ENCODE measurements at places on chromosomes 4 and X.

- DNase-seq = no peak
Observed at GRCh38 chr4:38290366-38290765, 330.2 kb downstream of the PTTG2 start.

DNA sequence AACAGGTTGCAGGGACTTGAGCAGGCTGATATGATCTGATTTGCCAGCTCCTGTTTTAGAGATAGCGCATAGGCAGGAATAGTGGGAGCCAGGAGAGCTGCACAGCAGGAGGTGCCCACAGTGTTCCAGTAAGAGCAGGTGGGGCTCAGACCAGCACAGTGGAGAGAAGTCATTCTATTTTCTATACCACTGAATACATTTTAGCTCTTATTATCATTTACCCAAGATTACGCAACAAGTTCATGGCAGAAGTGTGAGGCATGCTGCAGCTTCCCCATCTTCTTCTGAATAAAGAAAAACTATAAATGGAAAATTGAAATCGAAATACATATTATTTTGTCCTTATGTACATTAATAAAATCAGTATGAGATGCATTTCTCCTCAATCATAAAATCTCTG, 114.7 kb upstream of the EDNRA start:
- no peak for DNase-seq

- no peak for DNase-seq
Observed at GRCh38 chr4:7161721-7162214, 30.6 kb upstream of the SORCS2 start.

- DNase-seq = no peak
Observed at GRCh38 chrX:1902901-1903235, 288.0 kb downstream of the ASMT start.

GRCh38 chrX:150616863-150617198, 48.4 kb downstream of the MTM1 start:
- DNase-seq = no peak

DNA sequence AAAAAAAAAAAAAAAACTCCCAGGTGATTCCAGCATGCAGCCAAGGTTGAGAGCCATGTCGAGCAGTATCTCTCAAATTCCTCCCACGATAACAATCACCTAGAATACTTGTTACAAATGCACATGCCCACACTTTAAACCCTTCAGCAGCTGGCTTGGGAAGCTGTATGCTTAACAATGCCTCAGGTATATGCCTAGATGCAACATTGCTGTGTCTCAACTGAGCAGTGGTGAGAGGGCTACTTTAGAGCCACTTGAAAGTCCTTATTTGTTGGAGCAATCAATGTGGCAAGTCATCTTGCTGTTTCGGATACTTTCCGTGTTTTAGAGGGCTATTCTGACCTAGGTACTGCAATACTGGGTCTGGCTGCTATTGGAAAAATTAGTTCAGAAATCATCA, 487.4 kb downstream of the INPP4B start:
- DNase-seq = no peak

DNA sequence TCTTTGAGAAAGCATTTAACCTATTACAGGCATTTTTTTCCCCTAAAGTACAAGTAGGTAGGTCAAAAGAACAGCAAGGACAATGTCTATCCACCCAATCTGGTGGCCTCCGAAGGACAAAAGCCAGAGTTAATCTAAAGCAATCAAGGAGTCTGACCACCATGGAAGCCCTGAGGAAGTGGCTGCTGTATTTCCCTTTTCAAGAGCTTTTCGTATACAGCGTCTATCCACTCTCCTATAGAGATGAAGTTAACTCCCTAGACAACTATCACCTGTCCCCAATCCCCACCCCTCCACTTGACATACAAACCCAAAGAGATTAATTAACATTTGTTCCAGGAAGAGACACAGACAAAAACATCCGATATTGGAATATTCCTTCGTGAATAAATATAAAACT, 85.5 kb downstream of the SNCA start:
- no peak for DNase-seq

GRCh38 chrX:113741744-113742143, 842.1 kb upstream of the HTR2C start:
- DNase-seq = peak; percentile 17

DNA sequence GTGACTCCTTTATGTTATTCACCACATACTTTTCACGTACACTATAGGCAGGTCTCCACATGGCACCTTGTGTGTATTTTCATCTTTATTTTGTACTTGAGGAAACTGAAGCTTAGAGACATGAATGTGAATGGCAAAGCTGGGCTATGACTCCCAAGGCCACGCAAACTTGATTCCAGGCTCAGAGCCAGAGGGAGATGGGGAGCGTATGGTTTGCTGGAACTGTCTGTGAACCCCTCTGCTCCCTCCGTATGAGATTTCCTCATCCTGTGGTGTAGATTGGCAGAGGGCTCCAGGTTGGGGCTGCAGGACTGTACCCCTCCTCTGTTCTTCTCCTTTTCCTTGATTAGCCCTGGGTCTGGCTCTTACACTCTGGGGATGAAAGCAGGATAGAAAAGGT, 16.1 kb upstream of the STARD8 start:
- DNase-seq = no peak

DNA sequence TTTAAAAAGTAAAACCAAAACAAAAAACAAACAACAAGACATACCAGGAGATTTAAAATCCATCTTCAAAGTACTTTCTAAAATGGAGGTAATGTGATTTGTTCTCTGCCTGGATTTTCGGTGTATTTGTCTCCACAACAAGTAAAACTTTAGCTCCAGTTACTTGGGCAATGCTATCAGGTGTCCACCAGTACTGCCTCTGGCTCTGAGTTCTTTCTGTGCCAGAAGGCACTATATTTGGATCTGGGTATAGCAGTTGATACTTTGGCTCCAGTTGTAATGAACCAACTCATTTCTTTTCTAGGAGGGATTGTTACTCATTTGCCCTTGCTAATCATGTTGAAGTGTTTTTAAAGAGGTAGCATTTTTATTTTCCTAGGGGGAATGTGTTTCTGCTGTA, 9.5 kb upstream of the PDLIM5 start:
- DNase-seq = no peak

GRCh38 chr4:71586087-71586763, 197.7 kb downstream of the GC start:
- DNase-seq = no peak

DNA sequence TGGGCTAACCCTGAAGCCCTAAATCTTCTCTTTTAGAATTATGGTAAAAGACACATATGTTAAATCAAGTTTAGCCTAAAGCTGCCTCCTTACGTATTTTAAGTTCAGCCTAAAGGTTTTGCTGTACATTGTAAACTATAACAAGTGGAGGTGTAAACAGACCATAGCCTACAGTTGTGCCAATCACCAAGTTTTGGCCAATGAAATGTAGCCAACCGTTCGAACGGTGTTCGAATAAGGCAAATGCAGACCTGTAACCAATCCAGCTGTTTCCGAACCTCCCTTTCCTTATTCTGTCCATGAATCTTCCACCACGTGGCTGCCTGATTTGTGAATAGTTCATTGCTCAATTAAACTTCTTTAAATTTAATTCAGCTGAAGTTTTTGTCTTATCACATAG, 52.1 kb upstream of the TBC1D9 start:
- no peak for DNase-seq

- no peak for DNase-seq
Observed at GRCh38 chr4:177427192-177427591, 15.0 kb downstream of the AGA start.

- DNase-seq = no peak
Observed at GRCh38 chr4:103664436-103665075, 55.2 kb downstream of the TACR3 start.

- DNase-seq = no peak
Observed at GRCh38 chr4:184053434-184053833, 148.3 kb downstream of the STOX2 start.

DNA sequence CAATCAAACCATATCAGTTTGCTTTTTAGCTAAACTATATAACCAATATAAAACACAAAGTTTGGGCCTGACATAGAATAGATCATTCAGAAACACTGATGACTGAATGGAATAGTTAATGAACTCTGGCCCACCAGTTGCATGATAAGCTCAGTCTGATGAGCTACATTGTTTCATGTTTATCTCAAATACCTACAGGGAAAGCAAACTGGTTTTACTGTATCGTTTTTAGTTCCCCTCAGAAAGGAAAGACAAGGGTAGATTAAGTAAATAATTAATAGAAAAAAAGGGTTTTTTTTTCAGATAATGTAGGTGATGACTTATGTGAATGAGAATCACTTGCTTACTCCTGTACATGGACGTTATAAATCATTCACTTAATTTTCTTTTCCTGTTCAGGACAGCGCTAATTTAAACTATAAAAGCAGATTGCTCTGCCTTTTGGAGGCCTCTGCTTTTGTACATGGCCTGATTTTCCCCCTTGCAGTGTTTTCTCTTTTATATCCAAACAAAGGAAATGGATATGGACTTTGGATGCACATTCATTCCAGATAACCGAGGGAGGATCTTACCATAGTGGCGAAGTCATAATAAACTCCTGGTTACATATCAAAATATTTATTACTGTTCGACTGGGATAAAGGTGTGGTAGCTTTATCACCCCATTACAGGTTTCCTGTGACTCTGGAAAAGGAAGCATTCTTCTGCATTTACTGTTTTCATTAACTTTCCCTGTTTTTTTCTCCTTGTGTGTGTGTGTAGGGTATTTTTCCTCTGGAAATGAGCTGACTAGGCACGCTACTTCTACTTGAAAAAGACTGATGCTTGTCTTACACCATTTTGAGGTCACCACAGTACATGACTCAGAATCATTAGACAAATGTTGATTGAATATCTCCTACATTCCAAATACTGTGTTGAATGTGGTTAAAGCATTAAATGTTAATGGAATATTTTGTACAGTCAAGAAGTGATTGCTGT, 373.1 kb upstream of the HS3ST1 start:
- no peak for DNase-seq

- DNase-seq = no peak
Observed at GRCh38 chr4:56828784-56829535, 7.5 kb upstream of the SPINK2 start.

GRCh38 chrX:130539721-130540321, 138.0 kb downstream of the RBMX2 start:
- DNase-seq = no peak

GRCh38 chr4:73693811-73694210, 46.6 kb upstream of the CXCL8 start:
- no peak for DNase-seq

- no peak for DNase-seq
Observed at GRCh38 chr4:145218251-145218650, 37.9 kb upstream of the OTUD4 start.

DNA sequence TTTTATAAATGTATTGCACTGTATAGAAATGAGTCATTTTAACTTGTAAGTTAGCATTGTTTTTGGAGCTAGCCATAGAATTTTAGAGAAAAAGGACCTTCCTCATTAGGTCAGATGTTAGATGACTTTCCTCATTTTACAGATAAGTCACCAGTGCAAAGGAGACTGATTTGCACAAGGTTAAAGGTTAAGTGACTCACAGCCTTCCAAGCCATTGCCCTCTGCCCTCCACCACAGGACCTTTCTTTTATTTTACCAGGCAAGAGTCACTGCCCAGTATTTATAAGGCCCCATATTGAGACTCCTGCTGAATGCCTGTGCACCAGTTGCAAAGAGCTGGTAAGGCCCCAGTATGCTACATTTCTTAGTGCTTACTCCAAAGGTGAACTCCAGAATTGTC, 4.2 kb upstream of the ABCG2 start:
- no peak for DNase-seq

GRCh38 chr4:23903859-23904438, 14.1 kb upstream of the PPARGC1A start:
- DNase-seq = peak; percentile 73

DNA sequence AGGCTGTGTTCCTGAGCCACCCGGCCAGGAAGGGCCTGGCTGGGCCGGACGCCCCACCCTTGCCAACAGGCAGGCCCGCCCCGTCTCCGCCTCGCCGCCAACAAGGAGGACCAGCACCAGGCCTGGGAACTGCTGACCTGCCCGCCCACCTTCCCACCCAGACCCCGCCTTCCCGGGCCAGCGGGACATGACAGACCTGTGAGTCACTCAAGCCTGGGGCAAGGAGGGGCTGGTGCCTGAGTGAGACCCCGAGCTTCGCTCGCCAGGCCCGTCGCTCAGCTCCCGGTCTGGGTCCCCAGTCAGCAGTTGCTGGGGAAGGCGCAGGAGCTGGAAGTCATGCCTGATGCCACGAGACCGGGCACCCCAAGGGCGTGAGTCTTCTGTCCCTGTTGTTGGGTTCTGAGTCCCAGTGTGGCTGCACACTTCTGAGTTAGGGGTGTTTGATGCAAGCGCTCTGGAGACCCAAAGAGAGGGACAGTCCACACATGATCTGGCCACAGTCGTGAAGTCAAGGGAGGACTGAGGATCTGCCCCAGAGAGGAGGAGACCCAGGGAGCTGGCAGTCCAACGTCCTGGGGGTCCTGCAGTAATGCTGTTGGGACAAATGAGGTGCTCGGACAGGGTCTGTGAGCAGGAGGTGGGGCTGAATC, at the start of gene DNASE1L1:
Gene DNASE1L1, minus strand, starts transcription at position 33 of the 650 bp plus-strand sequence. CDS start 3,686 bp downstream, outside the sequence.
- DNase-seq = no peak

DNA sequence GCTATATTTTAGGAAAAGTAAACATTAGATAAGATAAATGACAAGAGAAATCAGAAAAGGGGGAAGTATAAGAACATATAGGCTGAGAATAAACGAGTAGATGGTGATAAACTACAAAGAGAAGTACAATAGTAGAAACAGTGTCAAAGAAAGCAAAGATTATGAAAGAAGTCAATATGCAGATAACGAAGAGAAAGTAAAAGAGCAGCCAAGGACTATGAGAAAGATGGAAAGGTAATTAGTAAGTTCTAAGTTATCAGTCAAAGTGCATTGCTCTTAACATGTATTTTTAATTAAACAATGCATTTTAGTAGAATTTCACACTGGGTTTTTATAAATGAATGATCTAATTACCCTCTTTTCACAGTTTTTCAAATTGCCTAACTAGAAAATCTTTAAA, 1801.3 kb upstream of the PCDH10 start:
- no peak for DNase-seq

DNA sequence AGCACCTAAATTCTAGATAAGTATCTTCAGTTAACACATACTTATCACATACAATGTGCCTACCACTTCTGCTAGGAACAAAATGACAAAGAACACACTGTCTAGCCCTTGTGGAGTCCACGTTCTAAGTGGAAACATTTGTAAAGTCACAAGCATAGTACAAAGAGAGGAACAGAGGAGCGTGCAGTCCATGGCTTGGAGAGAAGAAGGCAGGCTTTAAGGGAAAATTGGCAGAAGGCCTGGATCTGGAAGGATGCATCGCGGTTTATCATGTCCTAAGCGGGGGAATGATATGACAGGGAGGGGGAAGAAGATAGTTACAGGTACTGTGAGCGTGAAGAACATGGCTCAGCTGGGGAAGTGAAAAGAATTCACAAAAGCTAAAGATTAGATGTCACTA, 218.0 kb downstream of the PRDM5 start:
- no peak for DNase-seq

- DNase-seq = no peak
Observed at GRCh38 chr4:102196221-102196620, 149.1 kb downstream of the SLC39A8 start.

DNA sequence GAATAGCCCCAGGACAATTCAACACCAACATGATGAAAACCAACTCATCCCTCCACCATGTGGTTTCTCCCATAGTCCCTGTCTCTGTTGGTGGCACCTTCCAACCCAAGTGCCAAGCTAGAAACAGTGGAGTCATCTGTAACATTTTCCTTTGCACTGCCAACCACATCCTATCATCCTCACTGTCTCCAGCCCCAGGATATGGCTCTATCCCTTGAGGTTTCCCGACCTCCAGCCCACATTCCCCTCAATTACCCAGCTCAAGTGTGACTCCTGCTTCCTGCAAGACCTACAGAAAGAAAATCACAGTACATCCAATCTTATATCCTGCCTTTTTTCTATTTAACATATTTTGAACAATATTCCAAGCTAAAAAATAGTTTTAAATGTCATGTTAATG, 24.2 kb downstream of the PNMA6F start:
- DNase-seq = no peak

Data from NCI-H2081 treated with DMSO at 0.1 percent for 48 hours (cell line).